Effector memory CD4-positive, alpha-beta T cell (primary cell): ENCODE measurements at places on chromosomes 12 and 14.

DNA sequence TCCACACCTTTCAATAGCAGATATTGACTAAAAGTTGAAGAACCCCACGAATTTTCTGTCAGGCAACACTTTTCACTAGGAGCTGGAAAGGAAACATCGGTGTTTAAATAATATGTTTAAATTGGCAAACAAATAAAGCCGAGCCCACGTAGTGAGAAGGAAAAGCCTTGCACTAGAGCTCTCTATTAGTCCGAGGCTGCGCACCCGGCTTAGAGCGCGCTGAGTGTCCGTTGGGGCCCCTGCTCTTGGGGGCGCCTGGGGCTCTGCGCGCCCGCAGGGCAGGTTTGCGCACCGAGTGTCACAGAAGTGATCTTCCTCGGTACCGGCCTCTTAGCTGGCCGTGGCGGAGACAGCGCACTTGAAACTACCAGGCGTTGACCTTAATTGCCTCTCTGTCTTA lies 6.4 kb downstream of the TTC6 start:
- no peak for DNase-seq

DNA sequence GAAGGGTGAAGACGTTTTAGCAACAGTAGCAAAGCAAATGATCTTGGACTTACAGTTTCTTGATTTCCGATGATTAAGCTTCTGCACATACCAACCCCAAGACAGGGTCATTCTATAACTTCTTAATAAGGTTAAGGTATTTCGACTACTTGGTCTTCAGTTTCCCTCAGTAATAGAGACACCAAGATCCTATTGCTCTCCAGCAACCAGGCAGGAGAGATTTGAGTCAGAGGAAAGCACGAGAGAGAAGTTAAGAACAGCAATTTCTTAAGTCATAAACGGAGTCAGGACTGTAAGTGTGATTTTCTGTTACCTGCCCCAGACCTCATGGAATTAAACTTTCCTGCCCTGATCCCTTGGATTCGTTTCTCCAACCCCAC lies 215.6 kb downstream of the TTC8 start:
- DNase-seq = no peak

DNA sequence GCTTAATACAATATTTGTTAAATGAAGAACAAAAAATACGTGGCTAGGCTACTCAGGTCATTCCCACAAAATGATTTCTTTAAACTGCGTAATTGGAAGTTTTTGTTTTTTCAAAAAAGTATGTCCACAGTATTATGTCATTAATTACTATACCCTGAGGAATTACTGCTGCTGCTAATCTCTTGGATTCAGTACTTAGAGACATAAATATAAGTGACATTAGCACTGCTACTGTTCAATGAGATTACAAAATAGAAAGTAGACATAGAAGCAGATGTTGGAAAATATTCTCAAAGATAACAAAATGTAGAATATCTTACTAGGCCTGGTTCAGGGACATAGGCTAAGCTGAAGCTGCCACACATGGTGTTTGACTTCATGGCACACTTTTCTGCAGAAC lies 36.3 kb downstream of the HMGA2 start:
- DNase-seq = no peak

- DNase-seq = no peak
These were observed 37.9 kb downstream of the A2ML1 start for GRCh38 chr12:8860165-8860961.

GRCh38 chr12:41327096-41327895 lies 139.2 kb downstream of the PDZRN4 start:
- DNase-seq = no peak

GRCh38 chr14:100552524-100553125 lies 34.6 kb downstream of the BEGAIN start:
- no peak for DNase-seq

GRCh38 chr12:49905718-49906314 lies 2.1 kb upstream of the FAIM2 start:
- DNase-seq = no peak

GRCh38 chr12:127383281-127383680 lies 883.7 kb upstream of the TMEM132C start:
- no peak for DNase-seq

DNA sequence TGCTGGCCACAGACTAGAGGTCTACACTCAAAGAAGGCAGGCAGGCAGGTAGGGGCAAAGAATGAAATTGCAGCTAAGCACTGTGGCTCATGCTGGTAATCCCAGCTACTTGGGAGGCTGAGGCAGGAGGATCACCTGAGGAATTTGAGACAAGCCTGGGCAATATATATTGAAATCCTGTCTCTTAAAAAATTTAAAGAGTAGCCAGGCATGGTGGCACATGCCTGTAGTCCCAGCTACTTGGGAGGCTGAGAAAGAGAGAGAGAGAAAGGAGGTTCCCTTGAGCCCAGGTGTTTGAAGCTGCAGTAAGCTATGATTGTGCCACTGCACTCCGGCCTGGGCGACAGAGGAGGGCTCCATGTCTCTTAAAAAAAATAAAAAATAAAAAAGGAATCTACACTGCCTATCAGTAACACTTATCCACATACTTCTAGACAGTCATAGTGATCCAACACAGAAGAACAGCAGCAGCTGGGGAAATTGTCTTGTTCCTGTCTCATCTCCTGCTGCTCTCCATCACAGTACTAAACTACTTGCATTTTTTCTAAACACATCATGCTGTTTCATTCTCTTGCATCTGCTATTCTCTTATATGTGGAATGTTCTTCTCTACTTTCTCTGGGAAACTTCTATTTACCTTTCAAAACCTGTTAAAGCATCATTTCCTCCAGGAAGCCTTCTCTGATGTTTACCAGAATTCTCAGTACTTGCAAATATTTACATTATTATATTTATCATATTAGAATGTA lies 57.2 kb downstream of the ATF7 start:
- DNase-seq = no peak

GRCh38 chr12:32159925-32160324 lies 53.3 kb downstream of the BICD1 start:
- DNase-seq = no peak

DNA sequence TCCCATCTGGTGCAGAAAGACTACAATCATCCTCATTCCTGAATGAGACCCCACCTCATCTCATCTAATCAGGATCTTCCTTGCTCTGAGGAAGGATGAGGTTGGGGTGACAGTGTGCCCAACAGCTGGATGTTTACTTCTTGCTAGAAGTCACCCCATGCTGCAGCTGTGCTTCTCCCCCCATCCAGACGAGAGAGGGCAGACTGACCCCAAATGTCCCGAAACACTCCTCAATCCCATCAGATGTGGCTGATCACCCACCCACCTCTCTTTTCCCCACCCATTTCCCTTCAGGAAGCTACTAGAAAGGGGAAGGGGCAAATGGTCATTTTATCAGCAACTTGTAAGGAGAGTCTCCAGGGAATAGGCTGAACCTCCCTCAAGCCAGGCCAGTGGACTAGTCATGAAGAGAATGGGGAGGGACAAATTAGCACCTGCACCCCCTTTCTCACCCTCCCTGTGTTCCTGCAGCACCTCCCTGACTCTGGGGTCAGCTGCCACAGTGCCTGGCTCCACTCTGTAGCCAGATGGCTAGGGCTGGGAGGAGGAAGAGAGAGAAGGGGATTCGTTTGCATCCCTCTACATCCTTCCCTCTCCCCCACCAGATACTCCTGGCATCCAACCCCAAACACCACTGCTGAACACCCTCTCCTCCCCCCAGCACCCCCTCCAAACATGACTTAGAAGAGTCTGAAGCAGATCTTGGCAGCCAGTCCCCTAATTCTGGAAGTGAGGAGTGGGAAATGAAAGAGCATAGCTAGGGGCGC lies 2.8 kb upstream of the BAZ2A start:
- no peak for DNase-seq

GRCh38 chr14:105315211-105315721 lies 718 bp downstream of the PACS2 start:
- peak; percentile 44 for DNase-seq

DNA sequence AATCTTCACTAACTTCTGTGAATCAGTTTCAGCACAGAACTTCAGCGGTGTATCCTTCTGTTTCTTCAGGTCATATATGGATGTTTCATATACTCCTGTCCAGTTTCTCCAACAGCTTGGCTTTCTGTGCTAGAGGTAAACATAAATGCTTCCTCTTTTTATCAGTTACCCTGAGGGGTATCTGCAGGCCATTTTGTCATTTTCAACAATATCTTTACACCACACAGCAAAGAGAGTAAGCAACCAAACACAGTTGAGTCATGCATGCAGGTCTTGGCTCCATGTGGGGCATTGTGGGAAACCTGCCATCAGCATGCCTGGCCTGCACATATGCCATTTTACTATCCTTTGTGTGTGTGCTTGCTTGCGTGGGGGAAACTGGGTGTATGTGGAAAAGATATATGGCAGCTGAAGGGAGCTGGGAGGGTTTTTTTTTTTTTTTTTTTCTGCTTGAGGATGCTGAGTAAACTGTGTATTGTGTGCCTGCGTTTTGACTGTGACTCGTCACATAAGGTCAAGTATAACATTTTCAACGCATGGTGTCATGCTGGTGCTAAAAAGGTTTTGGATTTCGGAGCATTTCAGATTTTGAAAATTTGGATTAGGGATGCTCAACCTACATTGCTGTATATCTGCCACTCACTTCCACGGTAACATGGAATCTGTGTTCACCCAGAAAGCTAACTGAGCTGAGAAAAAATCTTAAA lies 56.1 kb upstream of the YARS2 start:
- no peak for DNase-seq

DNA sequence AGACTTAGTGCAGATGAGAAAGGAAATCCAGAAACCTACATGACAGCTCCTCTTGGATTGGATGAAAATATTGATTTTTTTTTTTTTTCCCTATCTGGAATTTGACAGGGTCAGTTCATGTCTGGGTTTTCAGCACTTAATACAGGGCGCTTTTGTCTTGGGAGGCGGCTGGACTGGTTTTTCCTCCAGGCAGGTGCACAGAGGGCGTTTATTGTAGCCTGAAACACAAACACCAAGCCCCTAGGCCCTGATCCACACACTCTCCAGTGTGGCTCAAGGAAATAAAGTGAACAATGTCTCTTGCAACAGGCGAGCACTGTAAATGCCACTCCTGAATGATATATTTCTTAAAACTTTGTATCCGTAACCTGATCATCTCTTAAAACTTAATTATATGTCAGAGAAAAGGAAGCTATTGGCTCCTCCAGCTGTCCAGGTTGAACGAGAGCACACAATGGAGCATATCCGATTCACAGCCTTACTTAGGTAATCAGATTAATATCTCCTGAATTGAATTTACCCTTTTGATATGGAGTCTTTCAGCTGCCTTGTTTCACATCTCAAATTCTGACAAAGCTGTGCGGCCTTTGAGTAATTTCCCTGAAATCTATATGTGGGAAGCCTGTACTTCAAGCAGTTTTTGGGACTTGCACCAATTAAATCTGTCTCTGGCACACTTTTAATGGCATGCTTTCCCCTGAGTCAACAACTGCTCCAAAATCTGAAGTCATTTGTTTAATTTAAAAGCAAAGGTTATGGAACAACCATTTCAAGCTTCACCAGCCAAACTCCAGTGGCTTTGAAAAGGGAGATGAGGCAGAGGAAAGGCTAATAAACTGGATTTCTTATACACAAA lies 485.7 kb downstream of the ZFP36L1 start:
- no peak for DNase-seq

DNA sequence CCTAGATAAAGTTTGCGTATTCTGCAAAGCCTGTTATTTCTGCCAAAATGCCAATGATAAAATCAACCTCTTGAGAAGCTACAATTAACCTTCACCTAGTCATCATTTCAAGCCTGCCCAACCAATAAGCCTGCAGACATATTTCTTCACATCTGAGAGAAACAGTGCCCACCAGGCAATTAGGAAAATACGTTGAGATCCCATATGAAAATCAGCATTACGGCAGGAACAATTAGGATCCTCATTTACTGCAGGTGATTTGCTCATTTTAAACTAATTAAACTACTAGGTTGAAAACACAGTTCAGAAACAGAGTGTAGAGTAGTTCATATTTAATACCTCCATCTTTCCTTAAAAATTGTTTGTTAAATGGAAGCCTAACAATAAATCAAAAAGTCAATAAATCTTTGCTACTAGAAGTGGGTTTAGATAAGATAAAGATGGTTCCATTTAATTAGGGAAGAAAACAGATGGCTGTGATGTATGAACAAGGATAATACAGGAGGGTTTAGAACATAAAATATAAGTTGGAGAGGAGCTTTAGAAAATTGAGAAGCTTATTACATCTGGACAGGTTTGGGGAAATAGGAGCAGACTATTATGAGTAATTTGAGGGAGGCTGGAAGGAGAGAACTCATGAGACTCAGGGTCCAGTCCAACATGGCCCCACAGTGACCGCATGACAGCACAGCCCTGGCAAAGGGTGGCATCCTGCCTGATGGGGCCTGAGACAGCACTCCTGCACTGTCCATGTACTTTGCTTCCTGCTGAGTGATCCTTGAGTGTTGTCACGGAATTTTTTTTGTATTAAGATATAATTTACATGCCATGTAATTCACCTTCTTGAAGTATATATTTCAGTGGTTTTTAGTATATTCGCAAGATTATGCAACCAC lies 26.9 kb upstream of the PYGL start:
- no peak for DNase-seq

- DNase-seq = no peak
These were observed 189.6 kb downstream of the FOXN3 start for GRCh38 chr14:89227496-89227836.

- no peak for DNase-seq
These were observed 83.9 kb downstream of the RAD52 start for GRCh38 chr12:865614-866013.

DNA sequence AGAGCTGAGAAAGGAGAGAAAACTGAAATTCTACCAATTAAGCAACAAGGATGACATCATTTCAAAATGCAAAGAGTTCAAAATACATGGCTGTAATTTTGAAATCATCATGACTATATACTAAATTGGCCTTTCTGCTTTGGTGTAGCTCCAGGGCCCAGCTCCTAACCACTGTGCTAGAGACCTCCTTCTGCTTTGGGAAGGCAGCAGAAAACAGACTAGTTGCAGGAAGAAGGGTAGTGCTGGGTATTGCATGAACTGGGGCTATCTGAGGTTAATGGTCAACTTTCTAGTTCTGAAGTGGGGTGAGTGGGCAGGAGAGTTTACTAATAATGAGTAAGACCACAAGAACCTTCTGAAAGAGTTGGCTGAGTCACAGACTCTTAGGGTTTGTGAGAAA lies 66.2 kb downstream of the PTGER2 start:
- no peak for DNase-seq
